ENCODE measurements at places on chromosomes 3 and 15.

DNA sequence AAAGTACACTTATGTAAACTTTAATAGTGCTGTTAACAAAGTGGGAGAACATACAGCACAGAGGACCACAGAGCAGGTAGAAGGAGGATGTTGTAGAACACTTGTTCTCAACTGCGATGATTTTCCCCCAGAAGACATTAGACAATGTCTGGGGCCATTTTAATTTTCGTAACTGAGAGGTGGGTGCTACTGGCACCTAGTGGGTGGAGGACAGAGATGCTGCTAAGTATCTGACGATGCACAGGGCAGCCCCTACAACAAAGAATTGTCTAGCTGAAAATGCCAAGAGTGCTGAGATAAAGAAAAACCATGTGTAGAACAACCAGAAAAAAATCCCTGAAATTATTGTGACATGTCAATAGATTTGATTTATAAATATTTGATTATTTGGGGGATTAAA, 5.0 kb upstream of the KBTBD8 start:
- DNase-seq: no peak

DNA sequence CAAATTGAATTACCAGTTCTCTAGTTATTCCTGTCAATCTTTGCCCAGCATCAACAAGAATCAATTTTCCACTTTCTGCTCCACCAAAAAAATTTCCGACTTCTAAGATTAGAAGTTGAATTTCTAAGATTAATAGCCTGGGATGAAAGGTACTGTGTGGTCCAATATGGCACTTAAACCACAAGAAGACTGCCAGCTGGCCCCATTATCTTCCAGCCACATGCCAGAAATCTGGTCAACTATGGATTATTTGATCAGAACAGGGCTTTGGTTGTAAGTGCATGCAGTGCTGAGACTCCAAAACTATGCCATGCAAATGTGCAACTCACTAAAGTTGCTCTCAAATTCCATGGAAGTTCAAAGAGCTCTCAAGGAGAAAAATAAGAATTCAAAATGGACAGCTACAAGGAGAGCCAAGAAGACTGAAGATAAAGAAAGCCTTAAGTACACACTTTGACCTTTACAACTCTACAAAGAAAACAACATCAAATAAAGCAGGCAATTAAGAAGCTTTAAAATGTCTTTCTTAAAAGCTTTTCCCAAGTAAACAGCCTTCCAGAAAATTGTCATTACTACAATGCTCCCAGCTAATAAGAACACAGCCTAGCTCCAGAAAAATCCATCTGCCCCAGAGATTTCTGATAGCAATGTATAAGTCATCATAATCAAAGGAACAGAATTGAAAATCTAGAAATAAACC, 64.2 kb downstream of the ST3GAL6 start:
- no peak for DNase-seq

DNA sequence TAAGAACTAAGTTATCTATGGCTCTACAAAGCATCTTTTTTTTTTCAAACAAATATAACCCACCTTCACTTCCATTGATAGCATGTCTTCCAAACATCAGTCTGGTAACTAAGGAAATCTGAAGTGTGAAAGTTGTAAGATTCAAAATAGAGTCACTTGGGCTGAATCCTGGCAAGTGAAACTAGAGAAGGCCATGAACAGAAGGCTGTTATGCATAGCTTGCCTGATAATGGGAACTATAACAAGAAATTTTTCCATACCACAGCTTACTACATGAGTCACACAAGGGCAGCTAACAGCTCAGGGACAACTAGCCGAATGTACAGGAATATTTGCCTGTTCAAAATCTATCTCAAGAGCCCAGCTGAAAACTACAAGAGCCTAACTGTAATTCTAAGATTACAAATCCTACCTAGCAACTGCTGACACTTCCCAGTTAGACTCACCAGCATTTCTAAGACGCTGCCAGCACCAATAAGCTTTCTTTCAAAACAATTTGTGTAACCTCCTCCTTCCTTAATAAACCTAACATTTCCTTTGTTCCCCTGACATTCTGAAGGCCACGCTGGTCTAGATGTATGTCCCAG, 1066.5 kb downstream of the PLOD2 start:
- DNase-seq: no peak

GRCh38 chr15:98933406-98933805, 74.2 kb downstream of the PGPEP1L start:
- DNase-seq: no peak

GRCh38 chr3:164060923-164061322, 1017.4 kb downstream of the SI start:
- DNase-seq: no peak

- no peak for DNase-seq
These were observed 61.1 kb downstream of the PCCB start for GRCh38 chr3:136311261-136311660.

DNA sequence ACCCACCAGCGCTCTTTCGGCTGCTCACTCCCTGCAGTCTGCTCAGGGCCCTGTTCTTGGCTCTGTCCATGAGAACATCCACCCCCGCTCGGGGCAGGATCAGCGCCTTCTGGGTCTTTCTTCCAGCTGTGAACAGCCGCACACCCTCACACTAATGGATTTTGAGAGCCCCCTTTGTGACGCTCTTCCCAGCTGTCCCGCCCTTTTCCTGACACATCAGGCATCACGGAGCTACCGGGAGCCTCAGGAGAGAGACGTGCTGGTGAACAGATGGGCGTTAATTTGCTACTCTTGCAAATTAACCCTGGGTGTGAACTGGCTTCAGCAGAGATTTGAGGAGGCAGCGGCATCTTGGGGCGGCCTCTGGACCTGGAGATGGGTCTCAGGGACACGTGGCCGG, 113.0 kb downstream of the TMEM266 start:
- DNase-seq: no peak

- DNase-seq: no peak
These were observed 33.4 kb upstream of the SETD2 start for GRCh38 chr3:47197287-47197686.

DNA sequence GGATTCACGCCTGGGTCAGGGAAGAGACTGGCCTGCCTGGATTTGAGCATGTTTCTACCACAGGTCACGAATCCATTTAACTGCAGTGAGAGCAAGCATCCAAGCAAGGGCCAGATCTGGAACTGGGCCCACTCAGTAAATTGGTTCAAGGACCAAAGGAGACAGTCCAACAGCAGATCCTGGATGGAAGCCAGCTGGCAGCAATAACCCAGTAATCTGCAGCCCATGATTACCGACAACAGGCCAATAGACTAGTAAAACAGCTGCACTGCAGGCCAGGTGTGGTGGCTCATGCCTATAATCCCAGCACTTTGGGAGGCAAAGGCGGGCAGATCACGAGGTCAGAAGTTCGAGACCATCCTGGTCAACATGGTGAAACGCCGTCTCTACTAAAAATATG, 11.8 kb downstream of the SAMD7 start:
- DNase-seq: no peak

DNA sequence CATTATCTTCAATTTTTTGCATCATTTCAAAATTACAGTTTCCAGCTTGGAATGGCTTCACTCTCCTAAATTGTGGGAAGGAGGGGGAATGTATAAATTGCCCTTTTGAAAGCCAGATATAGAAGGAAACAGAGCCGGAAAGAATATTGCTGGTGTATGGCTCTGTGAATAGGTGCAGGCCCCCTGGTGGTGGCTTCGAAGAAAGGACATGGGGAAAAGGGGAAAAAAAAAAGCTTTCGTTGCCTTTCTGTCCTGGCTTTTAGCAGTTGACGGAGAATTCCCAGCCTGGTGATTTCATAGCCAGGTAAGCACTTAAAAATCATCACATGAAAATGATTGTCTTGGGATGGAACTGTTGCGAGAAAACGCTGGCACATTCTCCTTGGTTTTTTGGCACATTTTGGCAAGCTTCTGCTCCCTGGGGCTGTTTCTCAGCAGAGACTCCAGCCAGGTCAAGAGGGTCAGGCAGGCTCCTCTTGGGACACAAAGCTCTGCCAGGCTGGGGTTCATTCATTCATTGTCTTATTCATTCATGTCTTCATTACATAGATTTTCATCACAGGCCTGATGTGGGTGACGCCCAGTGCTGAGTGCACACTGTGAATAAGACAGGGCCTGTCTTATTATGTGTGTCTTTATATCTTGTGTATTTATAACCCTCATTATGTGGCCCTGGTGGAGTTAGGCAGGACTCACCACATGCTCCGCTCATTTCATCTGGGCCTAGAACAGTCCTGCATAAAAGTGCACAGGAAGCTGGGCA, 300.0 kb upstream of the TPM1 start:
- DNase-seq: no peak

GRCh38 chr3:147267434-147267833, 138.9 kb downstream of the ZIC4 start:
- no peak for DNase-seq

GRCh38 chr15:70257573-70258248, 160.0 kb upstream of the TLE3 start:
- DNase-seq: no peak

GRCh38 chr3:178306432-178307115, 229.7 kb upstream of the KCNMB2 start:
- DNase-seq: no peak

DNA sequence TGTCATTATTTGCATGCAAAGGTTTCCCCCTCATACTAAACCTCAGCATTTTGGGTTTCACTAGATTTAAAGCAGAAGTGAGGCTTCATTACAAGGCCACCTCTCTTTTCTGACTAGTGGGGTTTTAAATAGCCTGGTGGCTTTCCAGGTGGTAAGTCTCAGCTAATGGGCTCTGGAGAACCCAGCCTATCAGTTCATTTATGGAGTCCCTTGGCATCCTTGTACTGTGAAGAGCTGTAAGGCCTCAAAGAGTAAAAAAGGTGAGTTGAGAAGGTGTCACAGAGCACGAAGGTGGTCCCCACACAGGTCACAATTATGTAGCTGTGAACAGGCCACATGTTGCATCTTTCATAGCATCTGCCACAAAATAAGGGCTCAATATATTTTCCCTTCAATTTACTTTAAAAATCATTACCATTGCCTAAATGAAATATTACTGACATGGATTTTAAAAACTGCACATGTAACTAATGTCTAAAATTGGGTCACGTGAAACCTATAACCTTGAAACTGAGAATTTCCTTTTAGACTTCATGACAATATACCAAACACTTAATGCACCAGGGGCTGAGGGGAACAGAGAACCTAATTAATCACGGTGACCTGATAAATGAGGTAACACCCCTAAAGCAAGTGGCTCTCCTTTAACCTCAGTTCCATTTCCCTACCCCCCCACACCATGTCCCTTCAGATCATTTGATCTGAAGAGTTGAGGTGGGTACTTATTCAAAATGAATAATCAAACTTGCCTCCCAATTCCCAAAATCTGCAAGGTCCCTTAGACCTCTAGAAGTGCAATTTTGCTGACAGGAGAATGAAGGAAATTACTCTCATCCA, 1.3 kb downstream of the NGLY1 start:
- DNase-seq: no peak

DNA sequence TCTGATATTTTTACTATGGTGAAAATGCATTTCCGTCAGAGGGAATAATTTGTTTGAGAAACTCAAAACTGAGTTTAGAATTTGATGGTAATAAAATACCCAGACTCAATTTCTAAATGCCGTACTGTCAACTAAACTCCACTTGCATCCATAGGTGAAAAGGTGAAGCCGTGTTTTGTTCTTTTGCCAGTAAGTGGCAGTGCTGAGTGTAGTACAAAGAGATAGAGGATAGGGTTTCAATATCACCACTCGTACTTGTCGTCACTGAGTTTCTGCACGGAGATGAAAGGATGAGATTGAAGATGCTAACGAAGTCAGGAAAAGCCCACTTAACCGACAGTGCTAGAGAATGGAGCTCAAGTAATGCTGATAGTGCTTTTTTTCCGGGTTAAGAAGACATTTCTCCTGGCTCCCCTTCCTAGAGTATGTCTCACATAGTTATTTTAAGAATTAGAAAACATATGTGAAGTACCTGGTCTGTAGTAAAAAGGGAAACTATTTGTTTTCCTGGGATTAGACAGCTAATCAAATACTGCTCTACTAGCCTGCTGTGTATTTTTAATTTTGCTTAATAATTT, 345.1 kb downstream of the IL5RA start:
- DNase-seq: no peak

DNA sequence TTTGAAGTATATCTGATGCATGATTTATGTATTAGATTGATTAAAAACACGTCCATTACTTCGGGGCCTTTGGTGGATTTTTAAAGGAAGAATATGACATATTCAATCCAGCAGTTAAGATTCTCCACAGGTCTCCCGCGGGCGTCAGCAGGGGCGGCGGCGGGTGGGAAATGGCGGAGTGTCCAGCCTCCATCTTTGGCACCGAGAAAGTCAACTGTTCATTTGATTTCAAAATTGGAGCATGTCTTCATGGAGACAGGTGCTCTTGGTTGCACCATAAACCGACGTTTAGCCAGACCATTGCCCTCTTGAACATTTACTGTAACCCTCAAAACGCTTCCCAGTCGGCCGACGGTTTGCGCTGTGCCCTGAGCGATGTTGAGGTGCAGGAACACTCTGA, 7.2 kb upstream of the NANOGP8 start:
- no peak for DNase-seq

DNA sequence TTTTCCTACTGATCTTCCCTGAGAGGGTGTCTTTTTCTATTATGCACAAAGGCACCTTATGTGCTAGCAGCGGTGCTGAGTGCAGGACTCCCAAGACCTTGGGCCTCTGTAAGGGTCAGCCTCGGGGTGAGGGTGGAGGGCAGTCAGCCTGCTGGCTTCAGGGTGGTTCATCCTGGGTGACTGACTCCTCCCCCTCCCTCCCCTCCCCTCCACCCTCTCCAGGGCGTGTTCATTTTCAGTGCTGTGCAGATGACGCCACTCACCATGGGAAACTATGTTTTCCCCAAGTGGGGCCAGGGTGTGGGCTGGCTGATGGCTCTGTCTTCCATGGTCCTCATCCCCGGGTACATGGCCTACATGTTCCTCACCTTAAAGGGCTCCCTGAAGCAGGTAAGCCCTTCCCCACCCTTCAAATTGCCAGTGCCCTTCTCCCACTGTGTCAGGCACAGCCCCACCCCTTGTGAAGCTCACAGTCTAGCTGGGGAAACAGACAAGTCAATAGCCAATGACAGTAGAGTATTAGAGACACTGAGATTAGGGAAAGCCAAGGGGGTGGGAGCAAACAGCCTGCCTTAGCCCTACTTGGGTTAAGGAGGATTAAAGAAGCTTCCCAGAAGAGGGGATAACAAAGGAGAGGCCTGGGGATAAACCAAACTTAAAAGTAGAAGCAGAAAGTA, 41.9 kb downstream of the SLC6A1 start:
- DNase-seq: no peak

DNA sequence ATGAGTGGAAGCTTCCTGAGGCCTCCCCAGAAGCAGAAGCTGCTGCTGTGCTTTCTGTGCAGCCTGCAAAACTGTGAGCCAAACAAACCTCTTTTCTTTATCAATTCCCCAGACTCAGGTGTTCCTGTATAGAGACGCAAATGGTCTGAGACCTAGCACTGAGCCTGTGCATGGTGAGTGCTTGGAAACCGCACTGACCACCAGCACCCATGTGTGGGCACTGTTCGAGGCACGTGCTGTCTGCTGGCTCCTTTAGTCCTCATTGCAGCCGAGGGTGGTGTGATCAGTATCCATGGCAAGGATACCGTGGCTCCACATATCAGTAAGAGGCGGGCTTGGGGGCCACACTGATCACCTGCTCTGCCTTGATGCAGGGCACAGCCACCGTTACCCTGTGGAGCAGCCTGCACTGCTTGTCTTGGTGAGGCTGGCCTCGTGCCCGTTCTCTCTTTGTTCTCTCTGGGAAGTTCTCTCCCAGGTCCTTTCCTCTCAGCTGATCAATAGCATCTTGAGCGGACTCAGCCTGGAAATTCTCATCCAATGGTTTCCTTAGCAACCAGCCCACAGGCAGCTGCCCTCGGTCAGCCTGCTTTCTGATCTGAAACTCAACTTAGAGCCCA, 101.0 kb downstream of the PLXNA1 start:
- no peak for DNase-seq

- no peak for DNase-seq
These were observed 194.8 kb upstream of the PFN2 start for GRCh38 chr3:150165396-150166094.

All from stimulated activated CD4-positive, alpha-beta T cell treated with anti-CD3 and anti-CD28 coated beads, Interleukin-12 subunit alpha, Interleukin-12 subunit beta, amount 100 ng/mL, for 24 hours (primary cell).